Heart right ventricle (tissue), 16 donors: ENCODE measurements at places on chromosomes 1 and 21.

GRCh38 chr1:1292851-1293250, 12.6 kb downstream of the SCNN1D start:
- no peak for DNase-seq

DNA sequence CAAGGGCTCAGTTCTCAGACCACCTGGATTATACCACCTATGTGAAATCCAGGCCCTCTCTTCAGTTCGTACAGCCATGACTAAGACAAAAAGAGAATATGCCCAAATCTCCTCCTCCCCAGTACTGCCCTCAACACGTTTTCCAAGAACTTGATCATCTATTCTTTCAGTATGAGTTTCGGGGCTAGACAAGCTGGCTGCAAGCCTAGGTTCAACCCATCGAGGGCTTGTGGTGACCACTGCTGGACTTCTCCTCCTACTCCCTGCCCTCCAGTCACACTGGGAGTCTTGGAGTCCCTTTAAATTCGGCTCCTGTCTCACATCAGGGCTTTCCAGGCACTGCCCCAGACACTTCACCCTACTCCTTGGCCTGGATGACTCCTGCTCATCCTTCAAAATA, 352.3 kb downstream of the KCNH1 start:
- no peak for DNase-seq

- no peak for DNase-seq
These were observed 210.7 kb upstream of the PTBP2 start for GRCh38 chr1:96510911-96511310.

DNA sequence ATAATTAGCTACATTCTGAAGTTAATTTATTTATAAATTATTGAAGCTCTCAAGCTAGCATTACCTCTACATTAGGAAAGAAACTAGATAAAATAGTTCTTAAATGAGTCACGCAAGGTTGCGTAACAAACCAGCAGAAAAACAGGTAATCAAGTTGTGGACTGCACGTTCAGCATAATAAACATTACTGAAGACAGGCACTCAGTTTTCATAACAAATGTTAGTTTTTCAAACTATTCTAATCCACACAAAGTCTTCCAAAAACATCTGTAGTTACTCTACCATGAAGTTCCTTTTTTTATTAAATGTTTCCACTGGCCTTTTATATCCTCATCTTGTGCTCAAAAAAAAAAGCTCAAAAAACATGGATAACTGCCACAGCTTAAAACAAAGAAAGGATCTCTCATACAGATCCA, 1.3 kb downstream of the TOR1AIP2 start:
- no peak for DNase-seq

- DNase-seq: no peak
These were observed 78.0 kb upstream of the KCNJ6 start for GRCh38 chr21:37994211-37994610.

- no peak for DNase-seq
These were observed 16.8 kb downstream of the RIPK4 start for GRCh38 chr21:41750051-41750450.

DNA sequence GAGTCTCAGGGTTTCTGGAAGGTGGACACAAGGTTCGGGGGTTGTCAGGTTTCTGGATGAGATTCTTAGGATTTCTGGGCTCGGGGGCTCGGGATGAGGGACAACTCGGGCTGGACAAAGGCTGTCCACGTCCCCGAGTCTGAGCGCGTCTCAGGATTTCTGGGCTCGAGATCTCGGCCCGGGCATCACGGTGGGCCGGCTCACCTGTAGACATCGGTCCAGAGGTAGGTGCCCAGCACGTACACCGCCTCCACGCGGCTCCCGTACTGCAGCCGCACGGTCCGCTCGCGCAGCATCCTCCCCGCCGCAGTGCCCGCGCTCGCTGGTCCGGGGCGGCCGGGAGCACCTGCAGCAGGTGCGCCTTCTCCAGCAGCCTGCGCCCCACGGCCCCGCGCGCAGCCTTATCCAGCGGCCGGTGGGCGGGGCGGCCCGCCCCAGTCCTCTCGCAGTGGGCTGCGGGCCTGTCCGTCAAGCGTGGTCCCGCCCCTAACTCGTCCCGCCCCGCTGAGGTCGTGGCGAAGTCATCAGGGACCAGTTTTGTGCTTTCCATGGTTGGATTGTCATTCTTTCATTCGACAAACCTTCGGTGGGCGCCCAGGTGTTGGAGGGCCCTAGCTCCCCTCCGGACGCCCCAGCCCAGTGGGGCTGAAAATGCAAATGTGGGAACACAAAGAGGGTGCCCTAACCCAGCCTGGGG, at the start of gene PADI2:
Gene PADI2 (minus strand): TSS at position 376 of the 697 bp plus-strand sequence. CDS start 80 bp downstream, at position 296.
- peak; percentile 70 for DNase-seq

- no peak for DNase-seq
These were observed 34.1 kb downstream of the TMCO4 start for GRCh38 chr1:19765623-19766022.

GRCh38 chr21:35911412-35912191, 148.7 kb downstream of the SETD4 start:
- DNase-seq: no peak

DNA sequence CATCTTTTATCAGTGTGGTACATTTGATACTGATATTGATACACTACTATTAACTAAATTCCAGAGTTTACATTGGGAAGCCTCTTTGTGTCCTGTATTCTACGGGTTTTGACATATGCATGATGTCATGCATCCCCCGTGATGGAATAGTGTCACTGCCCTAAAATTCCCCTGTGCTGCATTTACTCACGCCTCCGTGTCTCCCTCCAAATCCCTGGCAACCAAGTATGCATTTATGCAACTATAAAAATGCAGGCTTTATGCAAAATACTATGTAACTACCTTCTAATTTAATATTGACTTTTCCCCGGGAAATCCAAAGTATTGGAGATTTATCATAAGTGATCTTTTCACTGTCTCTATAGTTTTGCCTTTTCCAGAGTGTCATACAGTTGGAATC, 453.7 kb upstream of the RUNX1 start:
- no peak for DNase-seq

DNA sequence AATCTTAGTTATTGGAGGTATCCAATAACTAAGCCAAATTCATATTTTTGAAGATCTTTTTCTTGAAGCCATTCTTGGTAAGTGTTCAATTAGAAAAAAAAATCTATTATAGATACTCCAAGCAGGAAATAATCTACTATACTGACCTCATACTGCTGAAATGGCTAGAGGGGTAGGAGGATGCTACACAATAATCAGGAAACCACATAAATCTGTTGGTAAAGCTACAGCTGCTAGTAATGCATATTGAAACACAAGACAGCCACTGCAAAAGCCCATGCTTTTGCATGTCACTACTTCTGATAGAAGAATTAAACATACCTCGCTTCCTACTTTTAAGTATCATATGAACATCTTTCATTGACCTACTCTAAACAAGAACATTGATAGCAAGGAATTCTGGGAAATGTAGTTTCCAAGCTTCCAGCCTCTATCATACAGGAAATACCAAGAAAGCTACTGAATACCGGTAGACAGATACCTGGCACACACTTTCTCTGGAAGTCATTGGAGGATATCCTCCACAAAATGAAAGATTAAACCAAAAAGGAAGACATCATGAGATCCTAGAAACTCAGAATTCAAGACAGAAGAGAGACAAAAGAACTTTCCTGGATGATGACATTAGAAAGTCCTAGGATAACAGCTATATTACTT, 103.0 kb upstream of the VAV3 start:
- DNase-seq: no peak

DNA sequence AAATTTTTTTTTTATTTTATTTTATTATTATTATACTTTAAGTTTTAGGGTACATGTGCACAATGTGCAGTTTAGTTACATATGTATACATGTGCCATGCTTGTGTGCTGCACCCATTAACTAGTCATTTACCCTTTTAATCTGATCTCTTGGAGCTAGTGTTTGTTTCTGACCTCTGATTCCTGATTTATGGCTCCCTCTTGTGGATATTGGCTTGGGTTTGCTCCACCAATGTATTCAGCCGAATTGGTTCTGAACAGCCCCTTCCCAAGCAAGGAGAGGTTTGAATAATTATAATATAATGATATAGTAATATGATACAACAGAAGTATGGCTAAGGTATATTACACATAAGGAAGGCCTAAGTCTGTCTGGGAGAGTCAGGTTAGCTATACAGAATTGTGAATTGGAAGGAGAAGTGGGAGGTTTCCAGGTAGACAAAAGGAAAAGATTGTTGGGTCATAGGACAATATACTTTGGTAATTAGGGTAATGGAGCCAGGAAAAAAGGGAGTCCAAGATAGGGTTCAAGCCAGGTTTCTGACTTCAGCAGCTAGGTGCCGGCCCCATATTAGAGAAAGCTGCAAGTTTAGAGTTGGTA, 53.1 kb upstream of the HMCN1 start:
- no peak for DNase-seq

DNA sequence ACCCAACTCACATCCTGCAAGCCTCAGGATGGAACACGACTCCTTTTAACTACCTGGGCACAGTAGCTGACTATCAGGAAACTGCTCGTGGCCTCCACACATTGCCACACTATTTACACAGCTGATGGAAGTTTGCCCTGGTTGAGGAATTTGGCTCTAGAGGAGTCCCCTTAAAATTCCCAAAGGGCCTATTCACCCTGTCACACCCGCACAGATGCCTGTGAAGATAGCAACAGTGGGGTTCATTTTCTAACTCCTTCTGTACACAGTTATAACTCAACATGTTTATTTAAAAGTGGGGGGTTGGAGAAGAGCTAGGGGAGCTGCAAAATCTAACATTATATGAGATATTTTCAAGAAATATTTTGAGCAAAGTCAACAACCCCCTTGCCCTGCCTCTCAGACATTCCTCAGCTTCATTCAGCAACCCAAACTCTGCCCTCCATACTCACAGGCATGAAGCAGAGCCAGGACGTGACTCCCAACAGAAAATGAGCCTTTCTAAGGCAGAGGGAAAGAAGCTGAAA, 35.8 kb upstream of the CCN1 start:
- DNase-seq: no peak

DNA sequence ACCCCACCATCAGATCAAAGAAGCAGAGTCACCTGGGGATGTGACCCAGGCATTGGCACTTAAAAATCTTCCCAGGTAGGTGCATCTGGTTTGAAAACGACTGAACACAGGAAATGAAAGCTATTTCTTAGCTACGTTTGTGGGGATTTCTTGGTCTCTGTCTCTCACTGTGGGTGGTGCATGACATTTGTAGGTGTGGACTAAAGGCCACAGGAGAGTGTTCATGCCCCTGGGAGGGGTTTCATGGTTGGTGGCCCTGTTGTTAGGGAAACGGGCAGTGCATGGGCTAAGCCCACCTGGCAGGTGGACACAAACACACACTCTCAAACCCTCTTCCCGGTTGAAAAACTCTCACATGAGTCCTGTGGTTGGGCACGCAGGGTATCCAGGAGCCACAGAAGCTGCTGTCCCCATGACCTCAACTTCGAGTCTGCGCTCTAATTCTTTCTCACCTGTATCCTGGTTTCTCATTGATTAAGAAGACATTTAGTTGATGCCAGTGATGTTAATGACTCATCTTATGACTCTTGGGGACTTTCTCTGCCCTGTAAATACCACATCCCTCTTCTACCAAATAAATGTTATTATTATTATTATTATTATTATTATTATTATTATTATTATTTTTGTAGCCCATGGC, 119.4 kb downstream of the MRPS6 start:
- DNase-seq: no peak

DNA sequence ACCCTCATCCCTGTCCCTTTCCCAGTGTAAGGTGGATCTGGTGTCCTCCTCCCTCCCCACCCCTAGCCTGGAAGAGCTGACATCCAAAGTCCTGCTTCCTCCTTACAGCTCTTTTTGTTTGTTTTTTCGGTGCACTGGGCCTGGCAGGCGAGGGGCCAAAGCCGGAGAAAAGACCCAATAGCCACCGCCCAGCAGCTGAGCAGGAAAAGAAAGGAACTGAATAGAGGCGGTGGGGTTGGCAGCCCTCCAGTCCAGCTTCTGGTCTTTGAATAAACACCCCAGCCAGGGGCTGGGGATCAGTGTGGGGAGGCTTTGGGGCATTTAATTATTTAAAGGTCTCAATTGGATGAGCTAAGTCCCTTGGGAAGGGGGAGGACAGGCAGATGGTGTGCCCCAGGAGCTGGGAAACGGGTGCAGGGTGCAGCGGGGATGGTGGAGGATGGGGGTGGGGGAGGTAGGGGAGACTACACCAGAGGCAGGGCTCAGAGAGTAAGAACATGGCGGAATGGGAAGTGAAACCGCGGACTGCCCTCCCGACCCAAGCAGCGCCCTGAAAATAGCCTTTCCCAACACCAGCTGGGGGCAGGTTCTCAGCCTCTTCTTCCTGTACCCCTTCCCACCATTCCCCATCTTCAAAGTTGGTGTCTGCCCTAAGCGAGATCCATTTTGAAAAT, 20.2 kb downstream of the BTG2 start:
- DNase-seq: peak; percentile 69
